ENCODE measurements at places on chromosomes 7 and 10.

- no peak for DNase-seq
Observed at GRCh38 chr10:23294638-23295247, 49.9 kb downstream of the C10orf67 start.

- no peak for DNase-seq
Observed at GRCh38 chr7:28960071-28960840, 2.1 kb upstream of the TRIL start.

DNA sequence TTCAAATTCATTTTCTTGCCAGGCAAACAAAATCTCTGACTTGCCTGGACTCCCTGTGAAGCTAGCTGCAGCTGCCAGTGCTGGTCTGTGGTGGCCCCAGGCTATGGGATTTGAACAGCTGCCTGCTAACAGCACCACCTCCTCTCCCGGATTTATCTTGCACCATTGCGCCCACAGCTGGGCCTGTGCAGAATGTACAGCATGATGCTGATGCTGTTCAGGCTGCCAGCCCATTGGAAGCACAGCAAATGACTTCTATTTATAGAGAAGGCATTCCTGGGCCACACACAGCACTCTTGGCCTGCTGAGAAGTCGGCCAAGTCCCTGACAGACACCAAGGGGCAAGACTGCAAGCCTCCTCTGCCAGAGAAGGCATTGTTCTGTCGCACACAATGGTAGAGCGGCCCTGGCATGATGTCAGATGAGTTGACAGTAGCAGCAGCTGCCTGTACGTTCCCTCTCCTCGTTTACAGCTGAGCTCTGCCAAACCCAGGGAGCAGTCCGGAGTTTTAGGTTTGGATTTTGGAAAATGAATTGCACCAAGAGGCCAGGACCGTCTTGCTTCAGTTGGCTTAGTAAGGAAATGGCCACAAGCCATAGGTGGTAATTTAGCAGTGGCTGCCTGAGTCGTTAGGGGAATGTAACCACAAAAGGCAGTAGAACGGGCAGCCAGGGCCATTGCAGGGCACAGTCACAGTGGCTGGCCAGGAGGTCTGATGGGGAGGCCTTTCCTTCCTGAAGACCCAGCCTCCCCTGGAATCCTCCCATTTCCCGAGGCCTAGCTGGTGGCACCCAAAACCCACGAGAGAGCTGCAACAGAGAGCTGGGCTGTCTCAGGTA, 38.5 kb downstream of the MTURN start:
- DNase-seq: no peak

- DNase-seq: no peak
Observed at GRCh38 chr7:155356323-155357105, 58.8 kb downstream of the INSIG1 start.

GRCh38 chr10:22320591-22321155, at the start of gene BMI1:
BMI1 (plus strand) TSS chr10:22321099; CDS start chr10:22326450, 5,351 bp downstream.
- peak; percentile 49 for DNase-seq

GRCh38 chr7:77330169-77330882, 85.8 kb downstream of the GSAP start:
- DNase-seq: no peak

GRCh38 chr10:113982296-113982695, 61.4 kb upstream of the ADRB1 start:
- DNase-seq: no peak

GRCh38 chr7:10225275-10225674, 748.4 kb upstream of the PHF14 start:
- DNase-seq: no peak

DNA sequence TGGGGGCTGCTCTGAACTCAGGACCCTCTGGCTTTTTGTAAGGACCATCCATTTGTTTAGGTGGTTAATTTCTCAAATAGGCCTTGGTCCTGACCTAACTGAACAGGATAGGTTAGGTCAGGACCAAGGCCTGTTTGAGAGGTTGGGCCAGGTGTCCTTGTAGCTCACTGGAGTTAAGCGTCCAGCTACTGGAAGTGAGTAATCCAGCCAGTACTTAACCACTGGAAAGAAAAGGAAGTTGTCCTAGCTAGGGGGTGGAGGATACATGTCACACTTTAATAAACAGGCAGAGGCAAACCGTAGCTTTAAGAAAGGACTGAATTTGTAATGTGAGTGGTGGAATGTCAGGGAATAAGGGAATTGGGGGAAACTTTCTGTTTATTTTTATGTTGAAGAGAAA, 96.0 kb downstream of the GPR85 start:
- no peak for DNase-seq

GRCh38 chr7:77811516-77812289, 13.1 kb downstream of the PHTF2 start:
- no peak for DNase-seq

DNA sequence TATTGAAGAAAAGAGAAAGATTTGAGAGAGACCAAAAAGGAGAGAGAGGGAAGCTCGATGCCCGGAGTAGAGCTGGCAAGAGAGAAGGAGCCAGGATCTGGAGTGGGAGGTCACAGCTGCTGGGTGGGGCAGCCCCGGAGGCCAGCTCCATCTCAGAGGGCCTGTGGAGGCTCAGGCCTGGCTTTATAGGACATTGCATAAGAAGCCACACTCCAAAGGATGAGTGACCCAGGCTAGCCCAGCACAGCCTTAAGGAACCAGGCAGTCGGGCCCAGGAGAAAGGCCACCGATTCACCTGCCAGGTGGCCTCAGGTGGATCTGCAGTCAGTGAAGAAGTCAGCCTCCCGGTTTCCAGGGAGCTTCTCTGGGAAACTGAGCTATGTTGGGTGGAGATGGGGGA, 676 bp downstream of the PLAC9 start:
- DNase-seq: no peak

DNA sequence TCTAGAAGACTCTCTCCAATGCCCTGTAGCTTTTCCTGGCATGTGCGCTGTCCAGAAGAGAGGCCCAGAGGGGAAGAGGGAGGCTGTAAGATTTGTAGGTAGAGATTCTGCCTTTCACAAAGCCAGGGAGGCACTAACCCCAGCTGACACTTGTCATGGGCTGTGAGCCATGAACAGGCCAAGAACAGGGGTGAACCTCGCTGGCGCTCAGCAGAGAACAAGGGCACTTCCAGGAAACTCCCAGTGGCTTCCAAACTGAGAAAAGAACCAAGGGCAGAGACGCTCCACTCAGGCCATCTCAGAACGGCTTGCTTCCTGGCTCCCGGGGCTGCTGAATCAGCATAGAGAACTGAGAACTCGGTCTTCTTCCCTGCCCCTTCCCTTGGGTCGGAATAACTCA, 257.8 kb upstream of the ZNF32 start:
- no peak for DNase-seq

Measured in activated CD4-positive, alpha-beta T cell treated with anti-CD3 and anti-CD28 coated beads for 24 hours (primary cell).